HS-27A (cell line): ENCODE measurements at places on chromosomes 1 and 21.
A peak's percentile ranks its signal among the peaks of the same experiment; 100 is the strongest.

GRCh38 chr1:119329541-119330461 lies 38.8 kb upstream of the HAO2 start:
- DNase-seq = no peak

GRCh38 chr1:227903614-227904501 lies 43.9 kb downstream of the WNT9A start:
- no peak for DNase-seq

GRCh38 chr1:156894711-156895454 lies 1.4 kb downstream of the PEAR1 start:
- no peak for DNase-seq

DNA sequence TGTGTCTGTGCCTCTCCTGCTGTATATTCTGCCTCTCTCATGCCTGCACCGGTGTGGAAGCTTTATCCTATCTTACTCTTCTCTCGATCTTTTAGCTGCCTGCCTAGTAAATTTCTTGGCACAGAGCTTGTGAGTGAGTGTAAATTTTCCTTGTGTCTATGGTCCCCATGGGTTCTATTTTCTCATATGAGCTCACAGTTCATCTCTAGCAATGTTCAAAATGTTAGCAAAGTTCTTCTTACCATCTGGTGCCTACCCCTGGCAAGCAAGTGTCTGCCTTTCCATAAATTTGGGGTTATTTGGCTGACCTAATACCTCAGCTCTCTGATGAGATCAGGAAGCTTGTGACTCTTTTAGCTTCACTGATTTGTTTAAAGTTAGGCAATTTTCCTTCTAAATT lies 572.1 kb upstream of the BRINP3 start:
- DNase-seq = no peak

GRCh38 chr1:186753241-186753640 lies 73.0 kb upstream of the PTGS2 start:
- DNase-seq = no peak

DNA sequence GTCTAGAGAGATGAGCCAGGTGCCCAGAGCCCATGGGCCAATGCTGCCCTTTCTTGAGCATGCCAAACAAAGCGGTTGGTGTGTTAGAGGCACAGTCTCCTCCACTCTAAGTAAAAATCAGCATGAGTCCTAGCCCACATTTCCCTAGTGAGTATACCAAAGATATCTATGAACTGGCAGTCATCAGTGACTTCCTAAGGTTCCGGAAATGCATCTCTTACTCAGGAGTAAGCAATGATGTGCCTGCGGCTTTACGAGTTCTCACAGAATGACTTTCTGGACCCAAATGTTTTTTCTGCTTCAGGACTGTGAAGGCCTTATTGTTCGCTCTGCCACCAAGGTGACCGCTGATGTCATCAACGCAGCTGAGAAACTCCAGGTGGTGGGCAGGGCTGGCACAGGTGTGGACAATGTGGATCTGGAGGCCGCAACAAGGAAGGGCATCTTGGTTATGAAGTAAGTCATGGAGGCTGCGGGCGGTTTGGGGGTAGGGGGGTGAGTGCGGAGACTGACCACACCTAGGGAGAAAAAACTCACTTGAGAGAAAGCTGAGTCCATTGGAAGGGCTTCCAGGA lies 9.2 kb downstream of the PHGDH start:
- DNase-seq = no peak

DNA sequence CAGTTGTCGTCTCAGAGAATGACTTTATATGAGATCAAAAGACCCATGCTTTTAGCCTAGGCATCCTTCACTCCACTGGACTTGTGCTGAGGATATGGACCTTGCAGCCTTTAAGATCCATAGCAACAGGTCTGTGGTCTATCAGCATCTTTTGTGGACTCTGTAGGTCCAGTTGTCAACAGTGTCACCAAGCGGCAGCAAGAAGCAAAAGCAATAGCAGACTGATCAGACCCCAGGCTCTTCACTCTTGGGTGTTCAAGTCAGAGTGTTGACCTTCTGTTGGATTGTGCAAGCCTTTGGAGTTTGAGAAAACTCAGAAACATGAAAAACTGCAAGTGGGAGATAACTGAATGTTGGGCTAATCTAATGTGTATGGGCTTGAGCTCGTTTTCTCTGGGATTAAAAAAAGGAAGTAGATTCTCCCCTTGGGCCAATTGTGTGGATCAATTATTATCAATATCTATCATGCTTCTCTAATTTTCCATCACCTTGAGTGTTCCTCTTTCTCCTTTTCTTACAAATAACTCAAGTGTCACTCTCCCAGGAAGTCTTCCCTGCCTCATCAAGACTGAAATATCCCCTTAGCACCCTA lies 144.2 kb downstream of the LYPLAL1 start:
- no peak for DNase-seq

DNA sequence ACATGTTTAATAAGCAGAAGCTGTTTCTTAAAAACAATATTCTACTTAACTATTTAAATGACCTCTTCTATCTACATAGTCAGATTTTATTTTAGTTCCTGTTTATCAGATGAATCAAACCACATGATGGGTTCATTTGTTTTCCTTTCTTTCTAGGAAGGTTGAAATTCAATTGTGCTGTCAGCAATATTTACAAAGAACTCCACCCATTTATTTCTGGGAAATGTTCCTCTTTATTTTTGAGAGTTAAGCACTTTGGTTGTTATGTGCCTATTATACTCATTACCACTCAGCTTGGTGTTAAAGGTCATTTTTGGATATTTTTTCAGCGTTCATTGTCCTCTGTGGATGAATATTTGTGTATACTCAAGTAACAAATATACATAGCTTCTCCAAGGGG lies 84.9 kb downstream of the C4BPA start:
- DNase-seq = no peak

- no peak for DNase-seq
Measured at GRCh38 chr1:116002781-116003420, 26.6 kb downstream of the SLC22A15 start.

- no peak for DNase-seq
Measured at GRCh38 chr1:113231866-113232265, 158.4 kb upstream of the MAGI3 start.

GRCh38 chr1:201216395-201217085 lies 25.9 kb downstream of the IGFN1 start:
- no peak for DNase-seq

- DNase-seq = no peak
Measured at GRCh38 chr1:169959686-169960085, 66.0 kb upstream of the SCYL3 start.

DNA sequence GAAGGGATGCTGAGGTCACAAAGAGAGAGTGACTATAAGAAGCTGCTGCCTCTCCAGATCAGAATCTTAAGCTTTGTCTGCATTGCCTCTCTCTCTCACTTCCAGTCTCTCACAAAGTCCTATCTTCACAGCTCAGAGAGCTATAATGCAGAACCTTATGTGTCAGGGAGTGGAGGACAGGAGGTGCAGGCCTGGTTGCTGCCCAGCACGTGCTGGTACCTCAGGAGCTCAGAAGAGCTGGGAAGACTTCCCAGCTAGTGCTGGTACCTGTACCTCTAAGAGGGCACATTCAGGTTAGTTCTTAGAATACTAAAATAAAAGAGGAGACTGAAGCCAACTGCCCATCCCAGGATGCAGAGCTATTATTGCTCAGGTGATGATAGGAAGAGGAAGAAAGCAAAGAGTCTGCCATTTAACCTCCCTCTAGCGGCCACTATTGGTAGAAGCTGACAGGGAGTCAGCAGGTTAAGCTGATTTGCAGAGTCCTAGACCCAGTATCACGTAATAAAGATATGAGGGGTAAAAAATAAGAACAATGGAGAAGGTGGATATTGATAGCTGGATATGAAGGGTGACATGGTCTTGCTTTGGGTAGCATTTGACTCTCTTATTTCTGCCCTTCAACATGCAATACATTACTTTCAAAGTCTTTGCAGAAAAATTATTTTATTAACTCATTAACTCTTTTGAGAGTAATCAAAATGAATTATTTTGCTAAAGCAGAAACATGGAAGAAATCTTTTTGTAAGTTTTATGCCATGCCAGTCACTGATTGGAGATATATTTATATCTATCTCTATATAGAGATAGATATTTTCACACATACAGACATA lies 138.1 kb upstream of the HMCN1 start:
- no peak for DNase-seq

DNA sequence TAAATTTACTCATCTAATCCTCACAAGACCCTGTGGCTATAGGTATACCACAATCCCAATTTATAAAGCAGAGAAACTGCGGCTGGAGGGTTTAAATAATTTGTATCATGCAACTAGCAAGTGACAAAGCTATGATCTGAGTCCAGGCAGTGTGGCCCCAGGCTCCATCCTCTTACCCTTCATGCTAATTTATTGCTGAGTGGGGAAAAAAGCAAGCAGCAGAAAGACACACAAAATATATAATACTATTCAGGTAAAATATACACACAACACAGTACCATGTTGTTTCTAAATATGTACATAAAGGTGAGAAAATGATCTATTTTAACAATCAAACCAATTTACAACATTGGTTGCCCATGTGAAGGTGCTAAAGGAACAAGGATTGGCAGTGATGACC lies 17.3 kb upstream of the LORICRIN start:
- DNase-seq = no peak

DNA sequence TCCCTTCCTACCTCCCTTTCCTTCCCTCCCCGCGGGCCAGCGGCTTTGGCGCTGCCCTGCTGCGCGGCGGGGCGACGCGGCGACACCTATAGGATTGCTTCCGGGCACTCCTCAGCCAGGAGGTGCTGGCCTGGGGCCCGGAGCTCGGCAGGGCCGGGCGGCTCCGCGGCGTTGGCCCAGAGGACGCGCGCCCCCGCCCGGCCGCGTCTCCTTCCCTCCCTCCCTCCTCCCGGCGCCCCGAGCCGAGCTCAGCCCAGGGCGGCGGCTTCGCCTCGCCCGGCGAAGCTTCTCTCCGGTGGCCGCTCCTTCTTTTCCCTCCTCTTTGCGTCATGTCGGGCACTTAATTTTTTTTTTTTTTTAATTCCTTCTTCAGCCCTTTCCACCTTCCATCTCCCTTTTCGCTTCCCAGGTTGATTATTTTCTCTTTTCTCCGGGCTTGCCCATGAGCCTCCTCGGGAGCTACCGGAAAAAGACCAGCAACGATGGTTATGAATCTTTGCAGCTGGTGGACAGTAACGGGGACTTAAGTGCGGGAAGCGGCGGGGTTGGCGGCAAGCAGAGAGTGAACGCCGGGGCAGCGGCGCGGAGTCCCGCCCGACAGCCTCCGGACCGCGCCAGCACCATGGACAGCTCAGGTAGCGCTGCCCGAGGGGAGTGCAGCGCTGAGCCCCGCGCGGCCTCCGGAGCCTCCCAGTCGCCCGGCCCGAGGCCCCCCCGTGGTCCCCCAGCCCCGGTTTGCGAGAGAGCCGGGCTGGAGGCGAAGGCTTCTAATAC lies at the start of gene DNAJC6:
Gene DNAJC6 (plus strand): TSS at position 240 of the 774 bp plus-strand sequence. CDS start 203 bp downstream, at position 443.
- DNase-seq = peak; percentile 36

DNA sequence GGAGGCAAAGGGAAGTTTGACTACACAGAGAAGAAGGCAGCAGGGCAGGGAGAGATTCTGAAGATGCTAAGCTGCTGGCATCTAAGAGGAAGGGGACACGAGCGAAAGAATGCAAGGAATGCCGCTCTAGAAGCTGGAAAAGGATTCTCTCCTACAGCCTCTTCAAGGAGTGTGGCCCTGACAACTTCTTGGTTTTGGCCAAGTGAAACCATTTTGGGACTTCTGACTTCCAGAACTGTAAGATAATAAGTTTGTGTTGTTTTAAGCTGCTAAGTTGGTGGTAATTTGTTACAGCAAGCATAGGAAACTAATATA lies 28.5 kb downstream of the MGST3 start:
- no peak for DNase-seq

- DNase-seq = no peak
Measured at GRCh38 chr1:32754317-32755097, 51.9 kb upstream of the SYNC start.

DNA sequence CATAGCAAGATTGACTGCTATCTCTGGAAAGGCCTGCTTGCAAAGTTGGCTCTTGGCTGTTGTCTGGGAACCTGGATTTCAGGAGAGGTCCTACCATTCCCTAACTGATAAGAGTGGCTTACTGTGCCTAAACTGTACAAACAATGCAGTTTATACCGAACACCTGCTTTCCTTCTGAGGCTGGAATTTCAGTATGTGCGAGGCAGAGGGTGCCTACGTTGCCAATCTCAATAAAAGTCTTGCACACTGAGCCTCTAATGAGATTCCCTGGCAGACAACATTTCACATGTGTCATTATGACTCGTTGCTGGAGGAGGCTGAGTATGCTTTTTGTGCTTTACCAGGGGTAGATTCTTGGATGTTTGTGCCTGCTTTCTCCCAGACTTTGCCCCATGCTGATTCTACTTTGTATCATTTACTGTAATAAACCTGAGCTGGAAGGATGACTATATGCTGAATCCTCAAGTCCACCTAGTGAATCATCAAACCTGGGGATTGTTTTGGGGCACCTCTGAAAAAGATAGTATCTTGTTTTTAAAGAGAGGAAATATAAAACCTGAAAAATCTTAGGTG lies 58.9 kb upstream of the GNG4 start:
- no peak for DNase-seq

GRCh38 chr1:78377356-78377928 lies 113.3 kb upstream of the PTGFR start:
- DNase-seq = no peak

GRCh38 chr1:95034506-95034905 lies 38.2 kb downstream of the ALG14 start:
- DNase-seq = no peak
